ENCODE measurements at places on chromosomes 11 and 22.
A peak's percentile ranks its signal among the peaks of the same experiment; 100 is the strongest.

- DNase-seq = no peak
These were observed 102.0 kb downstream of the CYP2R1 start for GRCh38 chr11:14789879-14790484.

DNA sequence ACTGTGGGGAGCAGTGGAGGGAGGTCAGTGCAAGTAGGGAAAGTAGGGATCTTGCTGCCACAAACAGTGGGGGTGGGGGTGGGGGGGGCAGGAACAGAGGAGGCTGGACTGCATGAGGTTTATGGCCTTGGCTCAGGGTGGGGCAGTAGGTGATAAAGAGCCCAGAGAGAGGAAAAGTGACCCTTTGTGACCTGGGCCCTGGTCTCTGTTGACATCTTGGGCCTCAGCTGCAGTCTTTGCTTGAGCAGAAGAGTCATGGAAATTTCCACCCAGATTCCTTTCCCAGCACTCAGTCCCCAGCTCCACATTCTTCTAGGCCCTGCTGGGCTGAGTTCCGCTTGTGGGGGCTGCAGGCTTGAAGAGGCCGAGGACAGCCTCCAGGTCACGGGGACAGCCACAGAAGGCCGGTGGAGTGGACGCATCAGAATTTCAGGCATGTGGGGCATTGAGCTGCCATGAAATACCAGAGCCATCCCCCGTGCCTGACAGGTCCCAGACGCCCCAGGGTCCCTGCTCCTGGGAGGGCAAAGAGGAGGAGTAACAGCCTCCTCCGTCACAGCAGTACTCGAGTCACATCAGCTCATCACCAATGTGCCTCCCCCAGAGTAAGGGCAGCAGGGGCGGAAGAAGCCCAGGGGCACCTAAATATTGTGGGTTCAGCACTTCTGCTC lies 9.7 kb upstream of the MALAT1 start:
- DNase-seq = no peak

DNA sequence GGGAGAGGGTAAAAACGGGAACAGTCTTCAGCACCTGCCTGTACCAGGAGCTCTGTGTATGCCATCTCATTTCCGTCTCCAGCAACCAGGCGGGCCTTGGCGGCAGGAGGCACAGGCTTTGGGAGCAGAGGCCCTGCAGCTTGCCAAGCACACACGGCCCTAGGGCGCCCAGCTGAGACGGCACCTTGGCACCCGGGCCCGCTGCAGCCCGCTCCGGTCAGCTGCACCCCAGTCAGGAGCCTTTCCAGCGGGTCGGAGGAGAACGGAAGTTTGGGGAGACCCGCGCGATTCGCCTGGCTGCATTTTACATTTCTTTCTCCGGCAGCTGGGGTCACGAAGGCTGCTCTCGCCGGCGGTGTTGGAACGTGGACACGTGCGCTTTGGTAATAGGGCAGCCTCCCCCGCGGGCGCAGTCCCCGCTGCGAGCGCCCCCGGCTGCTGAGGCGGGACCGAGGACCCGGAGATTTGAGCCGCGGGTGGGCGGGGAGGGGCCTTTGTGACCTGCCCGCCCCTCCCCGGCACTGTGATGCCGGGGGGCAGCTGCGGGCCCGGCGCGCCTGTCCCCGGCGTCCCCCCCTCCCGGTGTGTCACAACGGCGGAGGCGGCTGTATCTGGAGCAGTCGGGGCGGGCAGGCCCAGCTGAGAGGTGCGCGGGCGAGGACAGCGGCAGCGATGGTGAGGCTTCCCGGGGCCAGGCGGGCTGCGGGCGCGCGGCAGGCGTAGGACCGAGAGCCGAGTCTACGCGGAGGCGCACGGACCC lies at the start of gene TUBA8:
Gene TUBA8, plus strand, starts transcription at position 616 of the 760 bp plus-strand sequence. Its CDS starts 57 bp downstream, at position 673.
- peak; percentile 62 for DNase-seq

- DNase-seq = no peak
These were observed 35.2 kb downstream of the GDPD5 start for GRCh38 chr11:75490221-75491181.

DNA sequence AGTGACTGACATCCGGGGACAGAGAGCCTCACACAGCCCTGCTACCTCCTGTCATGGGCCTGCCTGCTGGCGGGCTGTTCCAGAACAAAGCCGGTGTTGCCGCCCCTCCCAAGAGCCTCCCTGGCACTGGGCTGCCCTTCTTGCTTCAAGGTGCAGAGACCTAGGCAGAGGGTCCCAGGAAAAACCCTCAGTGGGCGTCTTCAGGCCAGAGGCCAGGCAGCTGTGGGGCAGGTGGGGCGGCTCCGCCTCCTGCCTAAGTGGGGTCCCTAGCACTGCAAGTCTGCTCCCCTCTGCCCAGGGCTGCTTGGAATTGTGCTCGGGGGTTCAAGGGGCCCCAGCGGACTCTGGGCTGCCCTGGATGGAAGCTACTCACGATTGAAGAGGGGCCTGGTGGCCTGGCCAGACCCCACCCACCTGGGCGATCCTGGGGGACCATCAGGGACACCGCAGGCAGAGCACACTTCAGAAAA lies 20.4 kb upstream of the GNB1L start:
- DNase-seq = no peak

GRCh38 chr11:96162816-96163499 lies 180.0 kb downstream of the MAML2 start:
- DNase-seq = peak; percentile 18

DNA sequence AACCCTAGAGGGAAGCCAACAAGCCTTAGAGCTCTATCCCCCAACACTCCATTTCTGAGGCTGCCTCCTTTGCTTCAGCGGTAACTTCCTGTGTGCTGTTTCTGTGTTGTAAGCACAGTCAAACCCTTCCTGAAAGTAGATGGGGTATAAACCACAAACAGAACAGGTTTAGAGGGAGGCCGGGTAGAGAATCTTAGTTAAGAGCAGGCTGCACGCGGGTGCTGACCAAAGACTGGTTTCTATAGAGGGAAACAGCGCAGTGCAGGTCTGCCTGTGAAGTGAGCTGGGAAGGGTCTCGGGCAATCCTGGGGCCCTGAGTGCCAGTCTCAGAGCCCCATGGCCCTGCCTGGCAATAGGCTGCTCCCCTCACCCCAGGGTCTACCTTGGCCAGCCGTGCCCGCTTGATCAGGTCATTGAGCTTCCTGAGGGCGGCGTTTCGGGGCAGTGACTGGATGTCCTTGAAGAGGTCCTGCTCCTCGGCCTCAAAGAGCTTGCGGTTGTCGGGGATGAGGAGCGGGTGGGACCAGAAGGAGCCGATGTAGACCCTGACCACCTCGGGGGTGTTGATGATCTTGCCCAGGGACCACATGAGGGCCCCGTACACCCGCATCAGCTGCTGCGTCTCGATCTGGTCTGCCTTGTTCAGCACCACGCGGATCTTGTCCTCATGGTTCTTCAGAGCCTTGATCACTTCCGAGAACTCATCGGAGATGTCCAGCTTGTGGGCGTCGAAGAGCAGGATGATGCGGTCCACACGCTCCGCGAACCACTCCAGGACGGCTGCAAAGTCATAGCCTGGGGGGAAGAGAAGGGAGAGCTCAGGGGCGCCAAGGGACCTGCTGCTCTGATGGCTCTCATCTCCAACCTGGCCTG lies 15.3 kb upstream of the CDC42BPG start:
- no peak for DNase-seq

- DNase-seq = peak; percentile 50
These were observed 705 bp downstream of the CLDN5 start for GRCh38 chr22:19523240-19524169.

- DNase-seq = no peak
These were observed 472.9 kb downstream of the DLG2 start for GRCh38 chr11:85154294-85154693.

GRCh38 chr22:23268139-23268712 lies 87.9 kb downstream of the BCR start:
- DNase-seq = no peak

- DNase-seq = no peak
These were observed 10.3 kb upstream of the IGSF9B start for GRCh38 chr11:133966921-133967598.

GRCh38 chr11:3126207-3126865 lies 38.8 kb downstream of the OSBPL5 start:
- no peak for DNase-seq

- DNase-seq = no peak
These were observed 49.3 kb upstream of the RTL6 start for GRCh38 chr22:44547371-44547770.

DNA sequence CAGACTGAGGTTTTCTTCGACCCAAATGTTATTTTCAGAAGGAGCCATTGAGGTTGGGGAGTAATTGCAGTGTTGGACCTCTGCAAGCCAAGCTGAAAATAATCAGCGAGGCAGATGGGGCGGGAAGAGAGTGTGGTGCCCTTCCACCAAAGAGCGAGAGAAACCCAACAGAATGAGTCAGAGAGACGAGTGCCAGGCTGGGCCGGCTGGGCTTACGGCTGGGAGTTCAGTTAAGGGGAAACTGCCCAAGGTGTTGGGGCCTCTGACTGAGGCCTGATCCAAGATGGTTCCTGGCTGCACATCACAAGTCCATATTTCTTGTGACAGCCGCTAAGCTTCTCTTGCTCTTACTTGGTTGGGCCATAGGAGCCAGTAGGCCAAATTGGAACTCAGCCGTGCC lies 30.4 kb upstream of the CREB3L1 start:
- no peak for DNase-seq

DNA sequence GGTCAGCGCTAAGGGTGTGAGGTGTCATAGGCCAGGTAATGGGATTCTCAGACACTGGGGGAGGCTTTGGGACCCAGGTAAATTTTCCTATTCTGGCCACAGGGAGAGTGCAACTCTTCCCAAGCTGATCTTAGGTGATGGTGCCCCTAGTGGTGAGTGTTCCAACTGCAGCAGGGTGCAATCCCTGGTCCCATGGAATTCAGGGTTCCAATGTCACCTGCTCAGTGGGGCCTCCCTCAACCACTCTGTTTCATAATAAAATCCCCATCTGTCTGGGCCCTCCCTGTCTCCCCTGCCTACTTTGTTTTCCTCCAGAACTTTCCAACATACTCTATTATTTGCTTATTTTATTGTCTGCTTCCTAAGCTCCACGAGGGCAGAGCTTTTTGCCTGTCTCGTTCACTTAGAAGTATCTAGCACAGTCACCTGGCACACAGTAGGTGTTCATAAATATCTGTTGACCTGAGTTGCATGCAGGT lies 2.9 kb upstream of the SGSM1 start:
- DNase-seq = peak; percentile 40

DNA sequence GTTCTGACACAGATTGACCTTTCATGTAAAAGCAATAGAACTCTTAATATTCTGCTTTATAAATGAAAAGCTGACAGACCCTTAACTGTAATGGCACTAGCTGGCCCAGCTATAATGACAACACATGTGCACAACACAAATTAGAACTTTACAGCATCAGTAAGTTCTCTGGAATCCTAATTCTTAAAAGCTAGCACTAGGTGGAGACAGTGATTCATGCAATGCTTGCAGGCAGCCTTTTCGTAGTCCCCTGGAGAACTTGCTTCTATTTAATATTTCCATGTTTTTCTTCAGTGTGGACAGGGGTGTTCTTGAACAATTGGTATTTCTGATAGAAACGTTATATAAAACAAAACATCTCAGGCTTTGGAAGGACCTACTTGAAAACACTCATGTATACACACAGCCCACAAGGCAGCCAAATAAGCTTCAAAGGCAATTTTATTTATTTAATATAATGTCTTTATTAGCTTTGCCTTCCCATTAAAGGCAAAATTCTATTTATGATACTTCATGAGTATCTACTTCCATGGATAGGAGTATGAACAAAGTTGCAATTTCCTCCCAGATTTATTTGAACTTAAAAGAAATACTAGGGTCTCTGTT lies 374.3 kb upstream of the MPPED2 start:
- DNase-seq = peak; percentile 53

GRCh38 chr22:17113600-17113999 lies 7.6 kb downstream of the TMEM121B start:
- no peak for DNase-seq

- DNase-seq = no peak
These were observed 12.4 kb upstream of the TIMP3 start for GRCh38 chr22:32788904-32789624.

DNA sequence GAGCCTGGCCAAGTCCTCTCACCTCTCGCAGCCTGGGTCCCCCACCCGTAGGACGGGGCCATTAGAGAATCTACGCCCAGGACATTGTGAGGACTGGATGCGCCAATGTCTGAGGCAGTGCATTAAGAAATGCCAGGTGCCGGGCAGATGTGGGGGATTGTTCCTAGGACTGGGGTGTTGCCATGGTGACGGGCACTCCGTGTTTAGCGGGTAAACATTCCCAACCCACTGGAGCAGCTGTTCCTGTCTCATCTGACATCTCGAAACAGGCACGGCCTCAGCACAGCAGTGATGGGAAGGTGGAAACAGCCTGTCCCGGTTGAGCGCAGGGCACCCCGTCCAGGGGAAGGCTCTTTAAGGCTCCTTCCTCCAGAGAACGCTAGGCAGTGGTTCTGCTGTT lies 99.6 kb upstream of the RTL6 start:
- peak; percentile 98 for DNase-seq

GRCh38 chr11:106961518-106961917 lies 56.8 kb downstream of the GUCY1A2 start:
- DNase-seq = no peak

DNA sequence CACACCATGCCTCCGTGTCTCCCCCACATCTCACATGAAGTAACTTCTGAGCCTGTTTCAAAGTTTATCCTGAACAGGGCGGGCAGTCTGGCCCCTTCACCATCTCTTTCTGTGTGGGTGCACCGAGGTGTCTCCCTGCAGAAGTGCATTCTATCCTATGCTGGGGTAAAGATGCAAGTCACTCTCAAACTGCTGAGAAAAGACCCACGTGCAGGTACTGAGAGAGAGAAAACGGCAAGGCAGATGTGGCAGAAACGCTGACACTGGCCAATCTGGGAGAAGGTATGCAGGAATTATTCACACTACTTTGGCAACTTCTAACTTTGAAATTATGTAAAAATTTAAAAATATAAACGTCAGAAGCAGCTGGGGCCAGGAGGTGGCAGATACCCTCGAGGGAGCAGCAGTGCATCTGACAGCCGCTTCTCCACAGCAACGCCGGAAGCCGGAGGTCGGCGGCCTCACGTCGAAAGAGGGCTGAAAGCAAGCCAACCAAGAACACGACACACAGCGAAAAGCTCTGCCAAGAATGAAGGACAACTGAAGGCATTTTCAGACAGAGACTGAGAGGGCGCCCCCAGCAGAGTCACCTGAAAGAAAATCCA lies 34.2 kb upstream of the MOB2 start:
- no peak for DNase-seq

GRCh38 chr22:20957683-20958431 lies 9.2 kb upstream of the AIFM3 start:
- DNase-seq = peak; percentile 63

DNA sequence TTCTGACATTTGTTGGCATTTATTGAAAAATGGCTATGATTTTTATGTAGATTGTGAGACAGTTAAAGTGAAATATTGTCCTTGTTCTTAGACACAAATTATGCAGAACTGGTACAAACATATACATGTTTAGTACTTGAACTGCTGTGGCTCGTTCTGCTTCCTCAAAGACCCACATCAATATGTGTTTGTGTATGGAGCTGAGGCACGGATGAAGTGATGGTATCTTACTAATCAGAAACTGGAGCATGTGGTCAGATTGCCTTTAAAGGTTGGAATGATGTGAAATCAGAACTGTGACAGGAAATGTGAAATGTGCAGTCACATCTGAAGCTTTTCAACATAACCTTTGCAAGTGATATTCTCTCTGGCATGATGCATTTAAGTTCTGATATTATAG lies 130.4 kb downstream of the NAV2 start:
- no peak for DNase-seq
